ENCODE measurements at places on chromosomes 6 and 20. TPM values are rescaled to one million over a fixed set of nuclear protein-coding genes. Genes with fewer than 3 reads are reported as not detected.
A peak's percentile ranks its signal among the peaks of the same experiment; 100 is the strongest.

Gene IL17F
- polyA plus RNA-seq: not detected

Gene PDE10A
- 9.8 TPM for polyA plus RNA-seq

Gene TMEM244
- 0.33 TPM for polyA plus RNA-seq

Gene GPX5
- polyA plus RNA-seq: not detected

Gene NR2E1
- polyA plus RNA-seq: 0.09 TPM

Gene SYNGAP1
- 14.8 TPM for polyA plus RNA-seq

Gene RBBP9
- not detected for polyA plus RNA-seq

Gene PXMP4
- 10.4 TPM for polyA plus RNA-seq

- no peak for DNase-seq
Measured at GRCh38 chr6:98295515-98296175, 538.7 kb upstream of the POU3F2 start.

- no peak for DNase-seq
Measured at GRCh38 chr20:11159728-11160127, 485.9 kb upstream of the JAG1 start.

- no peak for DNase-seq
Measured at GRCh38 chr6:89379281-89379680, 26.8 kb upstream of the UBE2J1 start.

- DNase-seq: no peak
Measured at GRCh38 chr6:6545616-6546317, 42.8 kb upstream of the LY86 start.

- DNase-seq: no peak
Measured at GRCh38 chr6:168315596-168315995, 4.0 kb downstream of the DACT2 start.

DNA sequence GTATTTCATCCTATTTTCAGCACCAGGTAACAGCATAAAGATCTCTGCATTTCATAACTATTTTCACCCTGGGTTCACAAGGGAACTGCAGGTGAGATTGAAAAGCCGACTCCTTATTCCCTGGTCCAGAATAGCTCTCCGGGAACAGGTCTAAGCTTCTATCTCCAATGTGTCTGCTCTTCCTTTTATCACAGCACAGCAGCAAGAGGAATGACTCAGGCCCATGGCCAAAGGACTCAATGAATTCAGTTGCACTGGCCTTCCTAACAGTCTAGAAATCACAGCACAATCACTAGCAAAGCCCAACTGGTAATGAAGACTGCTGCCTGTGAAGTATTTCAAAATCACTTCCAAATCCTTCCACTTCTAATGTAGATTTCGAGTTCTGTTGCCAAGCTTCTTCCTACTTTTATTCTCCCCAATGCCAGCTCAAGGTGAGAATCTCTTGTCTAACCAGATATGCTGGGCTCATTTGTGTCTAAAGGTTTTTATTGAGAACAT, 30.7 kb downstream of the HMGN3 start:
- no peak for DNase-seq

GRCh38 chr6:107572886-107573285, 83.0 kb downstream of the SOBP start:
- DNase-seq: no peak

DNA sequence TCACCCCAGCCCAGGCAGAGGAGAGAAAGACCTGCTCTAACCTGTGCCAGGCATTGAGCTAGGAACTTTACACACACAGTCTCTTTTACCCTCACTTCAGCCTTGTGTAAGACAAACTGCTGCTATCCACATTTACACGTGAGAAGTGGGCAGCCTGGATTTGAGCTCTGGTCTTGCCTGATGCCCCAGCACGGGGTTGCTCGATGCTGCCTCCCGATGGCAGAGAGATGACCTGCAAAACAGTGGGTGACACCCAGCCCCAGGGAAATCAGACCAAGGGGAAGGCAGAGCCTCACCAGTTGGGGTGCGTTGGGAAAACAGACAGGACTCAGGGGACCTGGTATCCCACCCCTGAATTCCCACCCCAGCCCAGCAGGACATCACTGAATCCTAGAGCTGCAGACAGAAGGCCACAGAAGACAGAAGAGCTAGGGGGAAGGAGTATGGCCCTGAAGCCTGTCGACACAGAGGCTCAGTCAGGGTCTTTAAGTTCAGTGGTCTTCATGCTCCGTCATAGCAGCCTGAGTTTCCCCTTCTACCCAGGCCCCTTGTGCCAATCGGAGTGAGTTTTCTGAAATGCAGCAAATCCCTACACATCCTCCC, 990 bp downstream of the BPI start:
- no peak for DNase-seq

DNA sequence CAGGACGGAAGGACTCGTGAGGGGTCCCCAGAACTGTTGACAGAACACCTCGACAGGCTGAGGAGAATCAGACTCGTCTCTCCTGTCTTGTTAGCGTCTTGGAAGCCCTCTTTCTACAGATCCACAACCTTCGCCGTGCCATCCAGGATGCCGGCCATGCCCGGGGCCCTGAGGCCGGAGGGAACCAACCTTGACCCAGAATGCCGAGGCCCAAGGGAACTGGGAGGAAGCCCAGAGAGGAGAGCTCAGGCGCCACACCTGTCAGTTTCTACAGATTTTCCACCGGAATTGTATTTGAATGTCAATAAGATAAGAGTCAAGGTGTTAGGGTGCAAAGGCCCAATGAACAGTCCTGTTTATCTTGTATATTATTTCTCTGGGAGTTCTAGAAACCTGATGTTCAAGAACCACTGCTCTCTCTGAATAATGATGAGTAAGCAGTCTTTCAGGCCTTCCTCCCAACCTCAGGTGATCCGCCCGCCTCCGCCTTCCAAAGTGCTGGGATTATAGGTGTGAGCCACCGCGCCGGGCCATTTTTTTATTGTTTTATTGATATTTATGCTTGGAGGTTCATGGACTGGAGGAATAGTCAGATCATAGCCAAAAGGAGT, 799 bp upstream of the ME1 start:
- DNase-seq: no peak

DNA sequence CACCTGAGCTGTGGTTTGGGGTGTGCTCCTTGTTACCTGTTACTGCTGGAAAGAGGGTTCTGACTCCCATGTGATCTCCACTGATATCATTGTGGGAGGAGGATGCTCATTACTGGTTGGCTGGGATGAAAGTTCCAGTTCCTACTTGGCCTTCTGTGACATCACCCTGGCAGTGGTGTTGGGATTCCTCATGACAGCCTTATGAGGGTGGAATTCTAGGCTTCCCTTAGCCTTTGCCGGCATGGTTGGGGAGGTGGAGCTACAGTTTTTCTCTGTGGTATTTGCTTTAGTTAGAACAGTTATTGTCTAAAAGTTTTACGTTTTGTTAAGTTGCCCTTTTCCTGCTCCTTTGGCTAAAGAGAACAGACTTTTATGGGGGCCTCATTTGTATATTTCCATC, 112.1 kb downstream of the AFG1L start:
- DNase-seq: no peak

DNA sequence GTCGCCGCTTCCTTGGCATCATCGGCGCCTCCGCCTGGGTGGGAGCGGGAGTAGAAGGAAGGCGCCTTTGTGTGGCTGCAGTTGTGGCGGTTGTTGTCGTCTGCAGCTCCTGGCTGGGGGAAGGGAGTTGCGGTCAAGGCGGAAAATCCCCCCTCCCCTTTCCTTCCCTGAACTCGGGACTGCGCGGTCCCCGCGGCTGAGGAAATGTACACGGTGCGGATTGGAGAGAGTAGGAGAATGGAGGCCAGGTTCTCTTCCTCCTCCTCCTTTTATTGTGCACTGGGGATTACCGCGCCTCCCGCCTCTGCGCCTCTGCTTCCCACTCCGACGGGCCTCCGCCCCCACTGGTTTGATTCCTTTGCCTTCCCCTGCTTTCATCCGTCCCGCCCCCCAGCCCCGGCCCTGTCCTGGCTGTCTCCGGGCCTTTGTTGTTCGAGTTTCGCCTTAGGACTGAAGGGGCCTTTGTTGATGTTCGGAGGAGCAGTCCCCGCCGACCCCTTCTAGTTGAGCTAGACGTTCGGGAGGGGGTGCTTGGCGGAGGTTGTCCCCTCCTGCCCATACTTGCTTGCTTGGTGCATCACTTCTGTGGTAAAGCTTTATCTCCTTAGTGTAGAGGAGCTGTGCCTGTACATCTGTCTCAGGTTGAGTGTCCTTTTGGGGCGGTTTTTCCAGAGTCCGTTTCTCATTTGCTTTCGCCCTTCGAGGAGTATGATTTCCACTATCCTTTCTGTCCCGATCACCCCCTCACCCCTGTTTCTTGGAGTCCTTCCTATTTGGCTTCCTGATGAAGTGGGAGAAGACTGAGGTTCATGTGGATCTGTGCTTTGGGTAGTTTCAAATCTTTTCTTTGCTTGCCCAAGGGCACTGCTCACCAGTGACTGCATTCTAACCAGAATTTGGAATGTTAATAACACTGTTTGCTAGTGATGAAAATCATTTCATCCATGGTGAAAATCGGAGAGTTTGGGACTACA, 764 bp downstream of the ZNF292 start:
- peak; percentile 64 for DNase-seq

DNA sequence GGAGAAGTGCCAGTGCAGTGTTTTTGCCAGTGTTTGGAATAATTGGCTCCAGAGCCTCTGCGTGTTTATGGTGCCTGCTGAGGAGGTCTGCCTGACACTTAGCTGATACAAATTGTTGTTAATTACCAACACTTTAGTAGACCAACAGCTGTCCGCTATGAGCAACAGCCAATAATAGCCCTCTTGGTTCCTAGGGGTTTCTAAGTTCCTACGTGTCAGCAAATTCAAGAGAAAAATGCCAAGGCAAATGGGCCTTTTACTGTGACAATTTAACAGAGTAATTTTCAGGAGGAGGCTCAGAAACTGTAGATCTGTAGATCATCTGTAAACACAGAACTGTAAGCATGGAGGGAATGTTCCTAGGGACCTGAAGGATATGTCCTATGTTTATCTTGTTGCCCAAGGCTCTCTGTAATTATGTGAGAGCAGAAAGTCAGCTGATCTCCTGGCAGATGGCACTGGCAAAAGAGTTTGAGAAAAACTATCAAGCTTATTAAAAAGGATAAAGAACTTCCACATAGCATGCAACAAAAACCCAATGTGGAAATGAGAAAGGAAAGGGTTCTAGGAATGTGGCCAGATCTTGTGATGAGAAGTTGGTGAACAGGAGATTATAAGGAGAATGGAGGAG, 157.7 kb downstream of the GJA1 start:
- DNase-seq: no peak

DNA sequence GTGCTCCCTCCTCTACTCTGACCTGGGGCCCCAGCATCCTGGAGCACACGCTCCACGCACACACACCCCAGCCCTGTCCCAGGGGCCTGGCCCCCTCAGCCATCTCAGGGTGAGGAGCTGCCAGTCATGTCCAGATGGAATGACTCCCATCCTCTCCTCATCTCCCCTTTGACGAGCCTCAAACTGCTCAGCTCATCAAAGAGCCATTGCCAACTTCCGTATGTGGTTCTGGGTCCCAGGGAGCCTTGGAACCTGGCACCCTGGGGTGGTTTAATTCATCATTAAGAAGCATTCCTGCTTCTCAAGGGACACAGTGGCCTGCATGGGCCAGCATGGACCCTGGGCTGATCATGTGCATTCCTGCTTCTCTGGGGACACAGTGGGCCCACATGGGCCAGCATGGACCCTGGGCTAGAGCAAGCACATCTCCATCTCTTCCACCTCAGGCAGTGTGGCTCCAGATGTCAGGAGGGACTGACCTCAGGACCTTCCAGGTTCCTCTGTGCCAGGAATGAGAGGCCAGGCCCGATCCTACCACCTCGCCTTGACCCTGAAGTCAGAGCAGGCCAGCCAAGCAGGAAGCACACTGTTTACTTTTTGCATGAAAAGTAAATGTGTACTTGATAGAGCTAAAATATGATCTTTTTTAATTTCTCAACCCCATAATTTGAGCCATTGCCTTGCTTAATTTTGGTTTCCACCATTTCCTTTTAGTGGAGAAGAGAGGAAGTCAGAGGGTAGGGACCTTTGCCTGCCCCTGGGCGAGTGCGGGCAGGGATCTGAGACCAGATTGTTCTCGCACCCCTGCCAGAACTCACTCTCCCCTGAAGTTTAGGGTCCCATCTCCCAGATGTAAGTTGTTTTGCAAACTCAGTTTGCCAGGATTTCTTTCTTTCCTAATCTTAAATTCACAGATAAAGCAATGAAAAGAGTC, 26.1 kb downstream of the SPATA2 start:
- DNase-seq: no peak

DNA sequence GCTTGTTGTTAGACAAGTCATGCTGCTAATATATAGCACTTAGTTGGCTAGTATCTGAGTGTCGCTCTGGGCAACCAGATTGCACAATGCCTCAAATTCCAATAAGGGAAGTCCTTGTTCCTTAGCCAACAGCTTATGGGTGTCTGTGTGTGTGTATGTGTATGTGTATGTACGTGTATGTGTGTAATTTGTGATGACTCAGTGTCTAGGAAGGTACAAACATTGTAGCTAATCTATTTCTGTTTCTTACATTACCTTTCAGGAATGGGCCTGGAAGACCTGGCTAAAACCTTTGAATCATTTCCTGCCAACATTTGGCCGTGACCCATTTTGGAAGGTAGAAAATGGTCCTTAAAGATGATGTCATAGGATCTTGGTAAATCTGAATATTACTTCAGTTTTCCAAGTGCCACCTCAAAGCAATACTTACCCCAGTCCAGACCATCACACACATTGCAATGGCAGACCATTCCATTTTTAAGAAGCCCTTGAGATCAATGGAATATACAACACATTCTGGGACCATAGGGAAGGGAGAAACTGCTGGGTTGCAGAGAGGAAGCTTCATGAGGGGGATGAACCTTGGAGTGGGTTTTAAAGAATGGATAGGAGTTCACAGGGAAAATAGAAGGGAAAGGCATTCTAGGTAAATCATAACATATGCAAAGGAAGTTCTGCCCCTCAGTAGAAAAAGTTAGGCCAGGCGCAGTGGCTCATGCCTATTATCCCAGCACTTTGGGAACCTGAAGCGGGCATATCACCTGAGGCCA, 25.1 kb downstream of the NEDD9 start:
- peak; percentile 70 for DNase-seq

GRCh38 chr6:30965140-30965601, 18.3 kb upstream of the MUC21 start:
- DNase-seq: no peak

DNA sequence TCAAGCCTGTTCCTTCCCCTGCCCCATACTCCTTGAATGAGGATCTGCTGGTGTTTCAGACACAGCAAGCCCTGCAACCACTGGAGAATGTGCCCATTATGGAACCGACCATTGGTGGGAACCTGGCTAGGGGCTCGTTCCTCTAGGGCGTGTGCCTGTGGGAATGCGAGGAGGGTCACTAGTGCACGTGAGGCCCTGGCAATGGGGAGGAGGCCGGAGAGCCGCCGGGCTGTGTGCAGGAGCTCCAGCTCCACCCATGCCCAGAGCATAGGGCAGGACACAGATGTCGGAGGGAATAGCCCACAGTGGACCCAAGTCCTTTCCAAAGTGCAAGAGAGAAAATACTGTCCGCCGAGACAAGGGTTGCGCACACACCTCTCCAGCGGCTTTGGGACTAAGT, 99.3 kb downstream of the ERMARD start:
- no peak for DNase-seq

GRCh38 chr6:162442687-162443086, 284.9 kb downstream of the PRKN start:
- no peak for DNase-seq
